Daoy (cell line): ENCODE measurements at places on chromosomes 7 and 10. TPM values are rescaled to one million over a fixed set of nuclear protein-coding genes. Genes with fewer than 3 reads are reported as not detected.

GRCh38 chr10:88271761-88272543 lies 311.2 kb downstream of the RNLS start:
- DNase-seq: peak; percentile 29

DNA sequence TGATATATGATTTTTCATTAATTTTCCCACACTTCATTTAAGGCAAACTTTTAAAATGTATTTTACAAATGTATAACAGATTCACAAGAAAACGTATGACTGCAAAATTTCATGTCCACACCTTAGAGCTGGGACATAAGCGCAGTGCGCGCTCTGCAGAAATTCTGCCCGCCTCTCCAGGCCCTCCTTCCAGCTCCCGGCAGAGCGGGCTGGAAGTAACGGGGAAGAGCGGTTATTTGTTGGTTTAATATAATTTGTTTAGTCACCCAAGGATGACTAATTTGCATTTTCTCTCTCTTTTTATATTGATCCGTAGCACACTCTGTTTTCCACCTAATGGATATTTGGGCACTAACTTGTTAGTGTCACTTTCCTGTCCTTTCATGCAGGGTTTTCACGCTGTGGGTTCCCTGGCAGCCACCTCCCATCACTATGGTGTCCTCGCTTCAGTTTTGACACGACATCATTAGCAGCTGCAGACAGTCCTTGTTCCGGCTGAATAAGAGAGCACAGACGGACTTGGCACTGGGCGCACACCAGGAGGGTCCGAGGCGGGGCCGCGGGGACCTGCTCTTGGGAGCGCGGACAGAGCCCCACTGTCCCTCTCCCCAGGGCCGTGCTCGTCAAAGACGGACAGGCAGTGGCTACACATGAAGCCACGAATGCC lies 129.2 kb upstream of the SEC61G start:
- DNase-seq: no peak

GRCh38 chr7:11831156-11831735 lies 752 bp downstream of the THSD7A start:
- DNase-seq: peak; percentile 4

DNA sequence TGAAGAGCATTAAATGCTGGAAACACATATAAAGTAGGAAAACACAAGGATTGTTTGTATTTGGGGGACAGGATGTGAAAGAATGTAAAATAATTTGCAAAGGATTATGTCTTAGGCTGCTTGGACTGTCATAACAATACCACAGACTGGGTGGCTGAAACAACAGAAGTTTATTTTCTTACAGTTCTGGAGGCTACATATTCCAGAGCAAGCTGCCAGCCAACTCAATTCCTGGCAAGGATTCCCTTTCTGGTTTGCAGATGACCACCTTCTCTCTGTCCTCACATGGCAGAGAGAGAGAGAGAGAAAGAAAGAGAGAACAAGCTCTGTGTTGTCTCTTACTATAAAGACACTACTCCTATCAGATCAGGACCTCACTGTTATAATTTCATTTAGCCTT lies 8.8 kb upstream of the LAMB4 start:
- DNase-seq: no peak

DNA sequence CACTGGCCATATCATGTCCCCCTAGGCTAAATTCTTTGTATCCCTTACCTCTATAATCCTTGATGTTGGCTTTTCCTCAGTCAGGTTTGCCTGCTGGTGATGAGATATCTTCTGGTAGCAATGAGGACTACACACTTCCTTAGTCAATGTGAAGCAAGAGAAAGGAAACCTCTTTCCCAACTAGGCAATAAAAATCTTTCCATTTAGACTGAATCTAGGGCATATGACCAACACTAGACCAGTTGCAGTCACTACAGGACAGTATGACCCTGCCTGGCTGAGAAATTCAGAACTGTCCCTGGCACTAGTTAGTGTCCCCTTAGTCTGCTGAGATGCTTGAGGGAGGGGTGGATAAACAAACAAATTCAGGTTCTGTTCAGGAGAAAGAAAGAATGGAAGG lies 142.6 kb downstream of the RNLS start:
- DNase-seq: no peak

GRCh38 chr7:118918556-118918955 lies 694.1 kb downstream of the ANKRD7 start:
- no peak for DNase-seq

DNA sequence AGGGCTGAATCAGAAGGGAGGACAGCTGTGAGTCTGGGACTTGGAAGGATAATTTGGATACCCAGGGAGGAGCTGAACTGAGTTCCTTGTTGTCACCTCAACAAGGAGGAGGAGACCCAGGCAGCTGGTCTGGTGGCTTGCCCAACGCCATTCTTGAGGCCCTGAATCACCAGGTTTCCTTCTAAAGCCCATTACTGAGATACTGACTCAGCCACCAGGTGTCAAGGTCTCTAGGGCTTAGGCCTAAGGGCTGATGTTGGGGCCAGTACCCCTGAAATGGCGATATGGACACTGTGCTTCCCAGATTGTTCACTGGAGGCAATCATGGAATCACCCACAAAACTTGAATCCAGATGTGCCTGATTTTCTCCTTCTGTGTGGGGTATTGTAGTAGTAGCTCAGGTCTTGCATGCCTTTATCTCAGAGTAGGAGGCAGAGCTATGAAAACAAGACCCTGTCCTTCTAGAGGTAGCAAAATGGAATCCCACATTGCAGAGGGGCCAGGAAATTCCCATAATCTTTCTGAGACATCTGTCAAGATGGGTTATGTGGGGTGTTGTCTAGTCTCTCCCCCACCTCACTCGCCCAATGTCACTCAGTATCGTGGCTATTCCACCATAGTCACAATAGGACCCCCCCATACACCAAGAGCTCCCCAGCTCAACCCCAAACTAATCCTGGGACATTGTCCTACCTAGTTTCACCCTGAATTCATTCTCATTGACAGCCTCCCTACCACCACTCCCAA lies 1.8 kb upstream of the ATG9B start:
- DNase-seq: peak; percentile 69

SLC16A12 gene
- total RNA-seq: 0.06 and 0.24 TPM in 2 replicates
